Activated CD4-positive, alpha-beta T cell treated with anti-CD3 and anti-CD28 coated beads for 4 hours (primary cell): ENCODE measurements at places on chromosomes 4 and X.

GRCh38 chr4:151434183-151434860 lies 25.3 kb downstream of the FHIP1A start:
- no peak for DNase-seq

- no peak for DNase-seq
These were observed 48.0 kb downstream of the HCCS start for GRCh38 chrX:11159149-11159548.

GRCh38 chr4:161604516-161605300 lies 559.1 kb downstream of the FSTL5 start:
- DNase-seq, result no peak

DNA sequence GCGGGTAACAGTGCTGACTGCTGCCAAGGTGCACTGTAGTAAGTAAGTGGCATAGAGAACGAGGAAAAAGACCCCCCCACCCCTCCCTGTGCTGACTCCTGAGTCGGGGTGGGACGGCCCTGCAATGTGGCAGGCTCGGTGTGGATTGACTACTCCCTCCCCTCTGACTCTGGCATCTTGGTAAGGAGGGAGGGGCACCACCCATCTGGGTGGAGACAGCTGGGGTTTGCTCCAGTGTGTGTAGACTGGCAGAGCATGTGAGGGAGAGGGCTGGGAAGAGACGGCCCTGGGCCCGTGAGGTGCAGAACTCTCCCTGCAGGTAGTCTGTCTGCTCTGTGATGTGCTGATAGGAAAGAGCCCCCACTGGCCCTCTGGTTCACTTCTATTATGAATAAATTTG lies 31.0 kb downstream of the NSG1 start:
- no peak for DNase-seq

- DNase-seq, result no peak
These were observed 378.9 kb downstream of the SMARCA1 start for GRCh38 chrX:129144172-129145038.

DNA sequence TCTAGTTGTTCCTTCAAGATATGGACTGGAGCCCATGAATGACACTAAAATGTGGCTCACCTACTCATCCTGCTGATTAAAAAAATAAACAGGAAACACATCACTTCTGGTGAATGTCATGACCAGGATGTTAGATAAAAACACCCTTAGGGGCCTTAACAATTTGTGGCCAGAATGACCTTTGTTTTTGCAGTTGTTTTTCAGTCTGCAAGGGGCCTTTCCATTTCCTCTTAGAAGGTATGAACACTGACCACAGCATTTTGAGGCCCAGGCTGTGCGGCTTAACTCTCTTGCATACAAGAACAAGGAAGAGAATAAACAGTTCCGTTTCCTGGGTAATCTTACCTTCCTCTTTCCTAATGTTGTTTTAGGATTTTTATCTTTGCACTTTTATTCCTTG lies 113.2 kb downstream of the IL1RAPL2 start:
- DNase-seq, result no peak

DNA sequence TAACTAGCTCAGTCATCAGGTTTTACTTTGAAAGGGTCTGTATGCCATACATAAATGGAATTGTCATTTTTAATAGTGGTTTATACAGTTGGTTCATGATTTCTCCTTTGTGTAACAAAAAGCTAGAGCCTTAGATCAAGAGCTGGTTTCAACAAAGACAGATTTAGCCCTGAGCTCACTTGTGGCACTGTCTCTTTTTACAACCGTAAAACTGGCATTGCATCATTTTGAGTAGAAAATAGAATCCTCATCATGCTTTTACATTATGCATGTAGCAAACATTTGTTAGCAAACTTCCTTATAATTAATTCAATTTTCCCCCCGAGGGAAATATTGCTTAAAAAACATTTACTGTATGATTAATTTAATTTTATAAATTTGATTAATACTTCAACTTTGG lies 1871.5 kb downstream of the ARAP2 start:
- no peak for DNase-seq

GRCh38 chr4:119598521-119598920 lies 30.1 kb downstream of the PDE5A start:
- no peak for DNase-seq

DNA sequence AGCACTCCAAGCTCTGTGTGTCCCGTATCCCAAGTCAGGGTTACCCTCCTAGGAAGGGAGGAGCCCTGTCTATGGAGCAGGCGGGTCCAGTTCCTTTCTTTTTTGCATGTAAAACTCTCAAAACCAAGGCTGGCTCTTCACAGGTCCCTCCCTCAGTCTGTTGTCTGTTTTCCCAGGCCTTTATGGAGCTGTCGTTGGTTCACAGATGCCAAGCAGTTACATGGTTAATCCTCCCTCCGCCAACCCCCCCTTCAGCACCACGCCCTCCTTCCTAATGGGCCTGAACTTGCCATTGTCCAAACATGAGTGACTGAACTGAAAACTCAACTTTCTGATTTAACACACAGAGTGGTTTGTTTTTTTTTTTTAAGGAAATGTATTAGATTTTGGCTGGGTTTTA lies 148.3 kb downstream of the STOX2 start:
- no peak for DNase-seq
